ENCODE measurements at places on chromosomes 1 and 21.
A peak's percentile ranks its signal among the peaks of the same experiment; 100 is the strongest.

DNA sequence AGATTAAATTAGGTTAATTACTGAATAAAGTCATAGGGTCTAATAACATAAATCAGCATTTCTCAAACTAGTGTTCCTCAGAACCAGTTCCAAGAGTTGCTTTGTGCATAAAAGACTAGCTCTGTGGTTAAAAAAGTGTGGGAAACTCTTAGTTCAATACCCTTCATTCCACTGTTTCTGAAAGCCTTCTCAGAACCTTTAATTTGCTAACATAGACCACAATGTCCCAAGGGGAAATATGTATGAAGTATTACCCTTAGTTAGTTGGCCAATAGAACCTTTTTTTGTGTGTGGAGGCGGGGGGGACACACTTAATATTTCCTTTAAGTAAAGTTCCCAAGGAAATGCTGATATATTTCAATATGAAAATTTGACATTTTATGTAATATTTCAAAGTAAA lies 20.4 kb downstream of the ODF2L start:
- no peak for DNase-seq

DNA sequence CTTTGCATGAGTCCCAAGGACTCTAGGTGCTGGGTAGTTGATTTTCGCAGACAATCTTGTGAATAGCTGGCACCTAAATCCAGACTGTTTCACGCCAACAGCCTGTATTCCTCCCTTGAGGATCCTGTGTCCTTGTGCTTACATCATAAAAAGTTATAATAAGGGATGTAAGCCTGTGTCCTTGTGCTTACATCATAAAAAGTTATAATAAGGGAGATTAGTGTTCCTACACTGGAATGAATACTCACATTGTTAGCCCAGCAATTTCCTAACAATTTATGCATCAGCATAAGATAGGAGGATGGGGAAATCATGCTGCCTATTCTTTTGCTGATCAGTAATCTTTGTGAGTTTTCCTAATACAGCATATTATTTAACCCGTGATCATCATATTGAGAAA lies 4.0 kb upstream of the HSD3B2 start:
- no peak for DNase-seq

DNA sequence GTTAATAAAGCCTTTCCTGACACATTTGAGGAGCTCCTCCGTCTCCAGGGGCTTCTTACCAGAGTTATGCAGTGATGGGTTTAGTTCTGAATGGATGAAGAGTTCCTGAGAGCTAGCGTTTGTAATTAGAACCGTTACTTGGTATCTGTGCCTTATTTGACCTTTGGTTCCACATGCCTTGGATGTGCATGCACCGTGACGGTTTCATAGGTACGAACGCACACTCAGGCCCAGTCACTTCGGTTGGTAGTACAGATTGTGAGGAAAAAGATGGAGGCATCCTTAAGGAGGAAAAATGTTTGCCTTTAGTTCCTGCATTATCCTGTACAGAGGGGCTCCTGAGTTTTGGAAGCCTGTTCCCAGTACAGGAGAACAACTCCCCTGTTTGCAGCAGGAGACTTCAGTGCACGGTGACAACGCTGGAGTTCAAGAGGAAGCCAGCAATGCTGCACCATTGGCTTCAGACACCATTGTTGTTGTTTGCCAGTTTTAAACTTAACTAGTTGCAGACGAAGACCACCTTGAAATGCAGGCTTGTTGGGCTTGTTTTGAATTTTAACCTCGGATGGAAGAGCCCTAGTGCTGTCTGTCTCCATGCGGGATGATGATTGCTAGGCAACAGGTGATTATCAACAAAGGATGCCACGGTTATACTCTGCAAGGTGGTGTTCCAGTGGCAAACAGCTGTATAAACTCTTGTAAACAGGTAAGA lies 8.2 kb downstream of the RBM15 start:
- no peak for DNase-seq

GRCh38 chr1:25099343-25099951 lies 132.9 kb downstream of the SYF2 start:
- DNase-seq = peak; percentile 45

DNA sequence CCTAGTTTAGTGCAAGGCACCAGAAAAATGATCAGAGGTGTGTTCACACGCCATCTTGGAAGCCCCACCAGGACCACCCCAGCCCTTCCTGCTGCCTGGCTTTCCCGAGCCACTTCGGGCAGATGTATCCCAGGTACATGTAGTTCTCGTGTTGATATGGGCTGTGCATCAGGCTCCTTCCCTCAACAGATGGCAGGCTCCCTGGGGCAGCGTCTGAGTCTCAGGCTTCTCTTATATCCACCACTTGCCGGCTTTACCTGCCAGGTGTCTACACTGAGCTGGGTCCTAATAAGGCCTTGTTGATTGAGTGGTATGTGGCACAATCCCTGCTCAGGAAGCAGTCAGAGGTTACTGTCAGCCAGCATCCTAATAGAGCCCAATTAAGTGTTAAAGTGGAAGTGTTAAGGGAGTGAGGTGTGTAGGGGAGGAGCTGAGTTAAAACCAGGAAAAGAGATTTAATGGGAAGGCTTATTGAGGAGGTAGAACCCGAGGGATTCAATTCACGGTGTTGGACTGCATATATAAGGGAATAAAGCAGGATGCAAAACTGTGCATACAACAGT lies 8.5 kb downstream of the GPA33 start:
- DNase-seq = no peak

- peak; percentile 58 for DNase-seq
Measured at GRCh38 chr1:153775458-153776327, 486 bp downstream of the SLC27A3 start.

DNA sequence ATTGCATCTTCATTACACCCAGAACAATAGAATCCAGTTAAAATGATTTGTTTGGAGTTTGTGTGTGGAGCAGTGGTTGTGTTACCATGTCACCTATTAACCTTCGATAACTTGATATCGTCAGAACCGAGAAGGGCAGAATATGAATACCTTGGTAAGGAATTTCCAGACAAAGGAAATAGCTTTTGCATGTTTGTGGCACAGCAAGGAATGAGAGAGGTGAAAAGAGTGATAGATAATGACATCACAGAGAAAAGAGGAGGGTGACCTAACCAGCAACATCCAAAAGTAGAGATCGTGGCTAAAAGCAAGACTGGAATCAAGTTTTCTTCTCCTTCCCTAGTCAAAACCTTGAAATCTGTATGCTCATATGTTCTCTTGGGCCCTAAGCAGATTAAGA lies 244.6 kb upstream of the NEGR1 start:
- DNase-seq = no peak

GRCh38 chr1:189654906-189655305 lies 822.8 kb downstream of the BRINP3 start:
- DNase-seq = no peak

DNA sequence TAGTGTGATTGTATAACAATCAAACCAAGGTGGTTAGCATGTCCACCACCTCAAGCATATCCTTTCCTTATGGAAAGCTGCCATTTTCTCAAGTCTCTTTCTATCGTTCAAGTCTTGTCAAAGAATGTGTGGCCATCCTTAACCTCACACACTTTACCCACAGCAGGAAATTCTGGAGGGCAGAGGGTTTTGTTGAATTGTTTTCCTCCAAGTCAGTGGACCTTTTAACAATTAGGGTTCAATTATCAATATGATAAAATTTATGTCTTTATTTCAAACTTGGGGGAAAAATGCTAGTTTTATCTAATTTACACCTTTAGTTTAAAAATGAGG lies 14.2 kb upstream of the PTPRC start:
- no peak for DNase-seq

DNA sequence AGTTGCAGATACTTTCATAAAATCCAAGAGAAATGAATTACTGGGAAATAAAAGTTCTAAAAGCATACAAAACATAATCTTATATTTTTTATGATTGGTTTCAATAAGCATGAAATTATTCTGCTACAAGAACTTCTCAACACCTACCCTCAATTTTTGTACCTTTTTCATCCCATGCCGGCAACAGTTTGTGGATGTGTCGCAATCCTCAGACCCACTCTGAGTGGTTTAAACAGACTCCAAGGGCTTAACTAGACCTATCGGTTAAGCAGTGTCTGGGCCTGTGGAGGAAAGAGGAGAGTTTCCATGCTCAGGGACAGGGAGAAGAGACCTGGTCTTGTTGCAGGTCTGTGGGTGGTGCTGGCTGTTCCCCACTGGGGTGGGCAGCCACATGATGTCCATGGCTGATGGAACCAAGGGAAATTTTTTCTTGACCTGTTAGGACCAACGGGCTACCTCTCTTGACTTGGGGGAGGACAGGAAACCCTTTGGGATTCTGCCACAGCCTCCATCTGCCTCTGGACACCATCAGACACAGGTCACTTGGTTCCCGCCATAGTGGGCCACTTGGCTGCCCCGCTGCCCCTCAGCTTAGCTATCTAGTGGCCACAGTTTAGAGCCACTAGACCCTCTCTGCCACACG lies 81.1 kb upstream of the CLDN14 start:
- DNase-seq = no peak

DNA sequence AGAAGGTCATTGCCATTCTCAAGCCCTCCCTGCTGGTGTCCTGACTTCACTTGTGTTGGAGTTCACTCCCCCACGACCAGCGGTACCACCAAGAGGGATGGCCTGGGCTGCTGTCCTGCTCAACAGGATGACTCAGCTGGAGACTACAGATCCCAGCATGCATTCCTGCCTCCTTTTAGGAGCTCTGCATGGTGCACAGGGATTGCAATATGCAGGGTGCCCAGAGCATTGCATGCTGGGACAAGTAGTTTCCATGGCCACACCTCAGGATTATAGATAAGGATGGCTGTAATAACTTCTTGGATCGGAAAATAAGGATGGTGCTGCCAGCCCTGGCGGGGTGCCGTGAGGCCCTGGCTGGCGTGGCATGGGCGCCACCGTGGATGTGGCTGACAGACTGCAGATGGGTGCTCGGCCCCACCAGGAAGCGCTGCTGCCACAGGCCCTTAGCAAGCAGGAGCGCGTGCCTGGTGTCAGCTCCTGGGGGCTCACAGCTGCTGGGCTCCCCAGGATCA lies 150.0 kb downstream of the CASZ1 start:
- no peak for DNase-seq

DNA sequence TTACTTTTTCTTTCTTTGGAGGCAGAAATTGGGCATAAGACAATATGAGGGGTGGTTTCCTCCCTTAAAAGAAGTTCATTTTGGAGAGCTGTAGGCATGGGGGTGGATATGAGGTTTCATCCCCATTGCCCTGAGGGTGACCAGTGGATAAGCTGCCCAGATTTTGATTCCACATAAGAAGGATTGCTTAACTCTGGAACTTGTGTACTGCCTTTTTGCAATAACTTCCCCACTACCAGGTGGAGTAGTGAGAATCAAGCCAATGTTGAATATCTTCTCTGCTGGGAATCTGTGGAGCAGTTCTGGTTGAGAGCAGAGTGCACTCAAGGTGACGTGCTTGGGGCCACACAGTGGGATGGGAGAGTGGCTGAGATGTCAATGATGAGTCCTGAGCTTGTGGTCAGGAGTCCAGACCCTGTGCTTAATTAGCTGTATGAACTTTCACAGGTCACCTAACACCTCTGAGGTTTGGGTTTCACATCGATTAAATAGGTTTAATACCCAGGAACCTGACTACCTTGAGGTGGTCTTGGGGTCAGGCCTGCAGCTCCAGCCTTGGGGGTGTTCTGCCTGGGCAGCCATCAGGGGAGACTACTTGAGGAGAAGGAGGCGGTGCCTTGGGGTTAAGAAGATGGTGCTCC lies 152.9 kb downstream of the FCRL5 start:
- no peak for DNase-seq

- no peak for DNase-seq
Measured at GRCh38 chr1:116572771-116573430, 2.1 kb upstream of the CD58 start.

DNA sequence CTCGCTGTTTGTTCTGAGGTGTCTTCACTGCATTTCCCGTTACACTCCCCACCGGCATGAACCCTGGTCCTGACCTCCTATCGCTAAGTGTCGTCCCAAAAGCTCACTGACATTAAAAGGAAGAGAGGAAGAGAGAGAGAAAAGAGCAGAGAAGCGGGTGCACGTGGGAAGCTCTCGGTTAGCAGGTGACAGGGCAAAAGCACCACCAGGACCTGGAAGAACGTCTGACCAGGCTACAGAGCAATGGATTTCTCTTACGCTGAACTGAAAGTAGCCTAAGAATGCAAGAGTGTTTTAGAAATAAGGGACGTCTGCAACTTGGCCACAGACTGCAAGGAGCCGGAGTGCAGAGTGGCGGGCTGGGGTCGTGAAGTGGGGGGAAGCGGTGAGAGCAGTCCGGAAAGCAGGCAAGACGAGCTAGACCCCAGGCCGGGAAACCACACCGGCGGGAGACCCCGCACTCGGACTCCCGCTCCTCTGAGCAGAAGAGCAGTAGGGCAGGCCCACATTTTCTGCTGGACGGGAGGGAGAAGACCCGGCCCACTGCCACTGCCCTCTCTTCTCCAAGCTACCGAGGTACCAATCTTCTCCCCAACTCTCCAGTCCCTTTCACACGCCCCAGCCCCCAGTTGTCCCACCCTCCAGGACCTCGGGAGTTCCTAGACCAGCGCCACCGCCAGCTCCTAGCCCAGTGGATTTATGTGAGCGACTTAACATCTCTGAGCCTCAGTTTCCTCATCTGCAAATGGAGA lies 8.3 kb upstream of the MPZL1 start:
- DNase-seq = no peak

DNA sequence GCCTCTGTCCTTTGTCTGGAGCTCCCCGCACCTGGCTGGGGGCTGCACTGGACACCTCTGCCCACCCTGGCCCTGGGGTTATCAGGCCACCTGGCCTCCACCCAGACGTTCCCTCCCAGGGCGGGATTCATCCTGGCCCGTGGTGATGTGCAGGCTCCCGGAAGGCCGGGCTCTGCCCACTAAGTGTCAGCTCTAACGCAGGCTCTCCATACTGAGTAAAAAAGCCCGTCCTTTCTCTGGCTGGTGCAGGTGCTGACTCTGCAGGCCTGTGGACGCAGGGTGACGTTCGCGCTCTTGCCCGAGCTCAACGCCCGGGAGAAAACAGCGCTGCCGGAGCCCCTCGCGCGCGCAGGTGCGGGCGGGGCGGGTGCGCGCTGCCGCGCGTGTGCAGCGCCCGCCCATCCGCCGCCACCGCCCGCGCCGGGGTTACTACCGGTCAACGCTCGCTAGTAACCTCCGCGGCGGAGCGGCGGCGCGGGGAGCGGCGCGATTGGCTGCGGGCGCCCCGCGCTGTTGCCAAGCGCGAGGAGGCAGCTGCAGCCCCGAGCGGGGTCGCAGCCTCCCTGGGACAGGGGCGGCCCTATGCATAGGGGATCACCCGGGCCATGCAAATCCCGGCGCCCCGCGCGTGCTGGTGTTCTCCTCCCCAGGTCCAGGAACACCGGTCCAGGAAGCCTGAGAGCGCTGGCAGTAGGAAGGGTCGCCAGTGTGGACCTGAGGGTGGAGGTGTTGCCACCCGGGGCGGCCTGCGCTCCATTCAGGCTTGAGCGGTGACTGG lies 15.7 kb downstream of the ABCG1 start:
- DNase-seq = peak; percentile 85

- no peak for DNase-seq
Measured at GRCh38 chr1:239563681-239564080, 177.3 kb downstream of the CHRM3 start.
